AG04450 (cell line): ENCODE measurements at places on chromosomes 3 and 15. TPM values are rescaled to one million over a fixed set of nuclear protein-coding genes. Genes with fewer than 3 reads are reported as not detected.

GRCh38 chr3:116734243-116734642 lies 24.7 kb downstream of the TUSC7 start:
- no peak for DNase-seq

DNA sequence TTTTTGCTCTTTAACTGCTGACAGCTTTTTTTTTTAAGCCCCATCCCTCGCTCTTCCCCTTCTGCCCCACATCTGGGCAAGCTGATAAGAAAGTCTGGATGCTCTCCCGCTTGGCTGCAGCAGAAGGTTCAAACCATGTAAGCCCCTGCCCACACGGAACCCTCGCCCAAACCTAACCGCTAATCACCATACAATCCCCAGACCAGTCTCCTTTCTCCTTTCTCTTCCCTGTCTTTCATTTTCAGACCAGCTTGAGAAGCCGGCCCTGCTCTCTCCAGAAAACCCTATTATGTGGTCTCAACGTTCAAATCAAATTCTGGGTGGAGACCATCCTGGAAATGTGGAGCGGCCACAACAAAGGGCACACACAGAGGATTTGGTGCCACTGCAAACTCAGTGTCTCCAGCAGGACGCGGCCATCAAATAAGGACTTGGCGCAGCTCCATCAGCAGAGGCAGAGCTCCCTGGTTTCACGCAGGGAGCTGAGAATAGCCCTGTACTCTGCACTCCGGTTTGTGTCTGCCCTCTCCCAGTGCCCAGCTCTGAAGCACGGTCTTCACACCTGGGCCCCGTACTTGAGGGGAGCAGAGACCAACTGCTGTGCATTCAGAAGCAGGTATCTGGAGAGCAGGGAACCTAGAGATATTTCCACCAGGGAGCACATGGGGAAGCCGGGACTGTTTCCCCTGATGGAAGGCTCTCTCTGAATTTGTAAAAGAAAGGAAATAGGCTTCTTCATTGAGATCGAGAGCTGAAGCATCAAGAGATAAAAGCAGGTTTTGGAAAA lies 92.6 kb downstream of the XXYLT1 start:
- DNase-seq = no peak

- no peak for DNase-seq
These were observed 901 bp downstream of the ALS2CL start for GRCh38 chr3:46692566-46692990.

DNA sequence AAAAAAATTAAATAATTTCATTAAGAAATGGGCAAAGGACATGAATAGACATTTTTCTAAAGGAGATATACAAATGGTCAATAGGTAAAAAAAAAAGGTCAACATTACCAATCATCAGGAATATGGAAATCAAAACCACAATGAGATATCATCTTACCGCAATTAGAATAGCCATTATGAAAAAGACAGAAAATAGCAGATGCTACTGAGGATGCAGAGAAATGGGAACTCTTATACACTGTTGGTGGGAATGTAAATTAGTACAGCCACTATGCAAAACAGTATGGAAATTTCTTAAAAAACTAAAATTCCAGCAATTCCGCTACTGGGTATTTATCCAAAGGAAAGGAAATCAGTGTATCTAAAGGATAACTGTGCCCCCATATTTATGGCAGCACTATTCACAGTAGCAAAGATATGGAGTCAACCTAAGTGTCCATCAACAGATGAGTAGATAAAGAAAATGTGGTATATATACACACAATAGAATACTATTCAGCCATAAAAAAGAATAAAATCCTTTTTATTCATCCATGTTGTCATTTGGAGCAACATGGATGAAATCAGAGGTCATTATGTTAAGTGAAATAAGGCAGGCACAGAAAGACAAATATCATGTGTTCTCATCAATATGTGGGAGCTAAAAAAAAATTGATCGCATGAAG lies 132.4 kb downstream of the RPL22L1 start:
- no peak for DNase-seq

DNA sequence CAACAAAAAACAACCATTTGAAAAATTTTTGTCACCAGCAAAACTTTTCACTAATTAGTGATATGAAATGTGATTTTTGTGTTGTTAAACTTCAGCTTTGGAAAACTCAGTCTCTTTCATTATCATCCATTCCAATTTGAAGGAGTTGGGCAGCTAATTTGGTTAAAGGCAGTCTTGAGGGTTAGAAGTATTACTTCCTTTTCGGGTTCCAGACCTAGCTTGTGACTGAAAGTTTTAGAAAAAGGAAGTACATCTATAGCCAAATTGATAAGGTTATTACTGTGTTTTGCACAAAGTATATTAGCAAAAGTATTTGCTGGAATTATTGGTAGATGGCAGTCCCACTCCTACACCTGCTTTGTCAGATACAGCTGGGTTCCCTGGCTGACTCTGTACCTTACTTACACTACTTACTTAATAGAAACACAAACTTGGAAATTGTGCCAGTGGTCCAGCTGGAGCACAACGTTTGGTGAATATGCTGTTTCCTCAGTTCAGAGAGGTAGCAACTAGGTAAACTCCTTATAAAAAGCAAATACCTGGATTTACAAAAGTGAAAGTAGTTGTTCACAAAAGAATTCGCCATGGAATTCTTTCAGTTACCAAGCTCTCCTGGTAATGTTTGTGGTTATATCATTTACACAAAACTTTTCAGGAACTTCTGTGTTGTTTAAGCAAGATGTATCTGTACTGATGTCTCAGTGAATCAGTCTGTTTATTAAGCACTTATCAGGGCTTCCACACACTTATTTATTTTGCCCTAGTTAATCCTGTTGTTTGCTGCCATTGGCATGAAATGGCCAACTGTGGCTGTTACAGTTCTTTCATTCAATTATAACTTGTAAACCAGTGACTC lies 31.6 kb downstream of the TIPARP start:
- DNase-seq = no peak

ARGFX gene
- not detected in 2 replicates for polyA plus RNA-seq

CEP19 gene
- 2.0 and 3.4 TPM in 2 replicates for polyA plus RNA-seq

GOLGA8R gene
- polyA plus RNA-seq = 0.73 and 0.74 TPM in 2 replicates

CYP1A1 gene
- polyA plus RNA-seq = 0.04 TPM in 1 of 2 replicates, not detected in the other
